Left lung (tissue), 14 donors: ENCODE measurements at places on chromosomes 13 and 19. TPM values are rescaled to one million over a fixed set of nuclear protein-coding genes. Genes with fewer than 3 reads are reported as not detected.

The CNN2 gene
- 214 TPM for polyA plus RNA-seq

The LYPD5 gene
- 0.48 TPM for polyA plus RNA-seq

The CYP2A6 gene
- 0.54 TPM for polyA plus RNA-seq

- no peak overlapping the region for H3K4me3 ChIP-seq
- H3K36me3 ChIP-seq: no peaks in the 10 kb centered on the region
- no peaks in the 10 kb centered on the region for H3K4me1 ChIP-seq
- no peak for DNase-seq
- H3K27me3 ChIP-seq: no peaks in the 10 kb centered on the region
Measured at GRCh38 chr13:107023335-107023734, 455.4 kb upstream of the ARGLU1 start.

DNA sequence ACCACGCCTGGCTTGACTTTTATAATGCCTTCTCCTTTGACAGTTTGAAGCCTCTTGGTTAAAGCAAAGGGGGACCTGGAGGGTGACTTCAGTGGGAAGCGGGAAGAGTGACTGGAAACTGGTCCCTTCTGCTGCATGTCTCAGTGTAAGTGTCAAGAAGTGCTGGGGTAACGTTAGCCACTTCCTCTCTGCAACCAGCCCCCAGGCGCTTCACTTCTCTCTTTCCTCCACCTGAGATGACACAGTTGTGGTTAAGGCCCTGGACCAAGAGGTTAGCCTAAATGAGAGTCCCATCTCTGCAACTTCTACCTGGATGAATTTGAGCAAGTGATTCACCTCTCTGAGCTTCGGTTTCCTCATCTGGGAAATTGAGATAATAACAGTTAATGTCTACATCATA is 16.3 kb downstream of the LEUTX start:
- peaks cover 12% of the 10 kb centered on the region for H3K27me3 ChIP-seq
- no peak overlapping the region for H3K27ac ChIP-seq
- no peak for DNase-seq
- no peak overlapping the region for H3K4me3 ChIP-seq
- H3K4me1 ChIP-seq: no peaks in the 10 kb centered on the region

The RGS9BP gene
- polyA plus RNA-seq: 0.06 TPM
